ENCODE measurements at places on chromosomes 1 and 21. TPM values are rescaled to one million over a fixed set of nuclear protein-coding genes. Genes with fewer than 3 reads are reported as not detected.

PDC gene
- total RNA-seq = not detected

TCEA3 gene
- 1.3 TPM for total RNA-seq

MMEL1 gene
- total RNA-seq = 0.58 TPM

PHLDA3 gene
- 23.5 TPM for total RNA-seq

PGLYRP3 gene
- not detected for total RNA-seq

KRTAP11-1 gene
- not detected for total RNA-seq

SPRR1B gene
- not detected for total RNA-seq

- H3K27me3 ChIP-seq = no peaks in the 10 kb centered on the region
- peaks cover 15% of the 10 kb centered on the region for H3K4me1 ChIP-seq
- H3K4me3 ChIP-seq = no peak overlapping the region
- no peak overlapping the region for H3K27ac ChIP-seq
- no peaks in the 10 kb centered on the region for H3K36me3 ChIP-seq
Observed at GRCh38 chr1:107626073-107626796, 338.7 kb downstream of the VAV3 start.

DNA sequence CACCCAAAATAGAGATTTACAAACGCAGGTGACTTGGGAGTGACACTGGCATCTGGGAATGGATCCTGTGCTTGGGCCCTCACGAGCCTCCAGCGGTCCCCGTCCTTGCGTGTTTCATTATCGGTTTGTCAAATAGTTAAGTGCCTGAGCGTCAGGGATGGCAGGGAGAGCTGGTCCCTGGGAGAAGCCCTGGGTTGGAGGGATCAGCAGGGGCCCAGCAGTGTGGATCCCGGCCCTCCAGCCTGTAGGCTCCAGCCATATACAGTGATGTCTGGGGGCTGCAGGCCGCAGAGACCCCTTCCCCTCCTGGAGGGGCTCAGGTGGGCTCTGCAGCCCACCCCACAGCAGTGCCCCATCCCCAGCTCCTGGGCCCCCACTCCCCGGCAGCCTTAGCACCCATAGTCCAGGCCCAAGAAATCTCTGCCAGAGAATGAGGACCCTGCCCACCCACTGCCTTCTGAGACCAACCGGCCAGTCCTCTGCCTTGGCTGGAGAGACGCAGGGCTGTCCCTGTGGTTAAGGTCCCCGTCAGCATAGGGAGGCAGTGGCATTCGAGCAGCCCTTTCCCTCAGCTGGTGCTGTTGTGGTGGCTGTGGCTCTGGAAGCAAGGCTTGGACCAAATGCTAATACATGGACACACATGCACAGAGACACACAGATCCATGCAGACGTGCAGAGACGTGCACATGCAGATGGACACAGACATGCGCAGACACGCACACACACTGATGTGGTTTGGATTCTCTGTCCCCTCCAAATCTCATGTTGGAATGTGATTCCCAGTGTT, 2.4 kb upstream of the SLC19A1 start:
- no peaks in the 10 kb centered on the region for H3K36me3 ChIP-seq
- H3K4me1 ChIP-seq = peaks cover 16% of the 10 kb centered on the region
- no peaks in the 10 kb centered on the region for H3K27me3 ChIP-seq
- no peak overlapping the region for H3K27ac ChIP-seq
- no peak overlapping the region for H3K4me3 ChIP-seq

DNA sequence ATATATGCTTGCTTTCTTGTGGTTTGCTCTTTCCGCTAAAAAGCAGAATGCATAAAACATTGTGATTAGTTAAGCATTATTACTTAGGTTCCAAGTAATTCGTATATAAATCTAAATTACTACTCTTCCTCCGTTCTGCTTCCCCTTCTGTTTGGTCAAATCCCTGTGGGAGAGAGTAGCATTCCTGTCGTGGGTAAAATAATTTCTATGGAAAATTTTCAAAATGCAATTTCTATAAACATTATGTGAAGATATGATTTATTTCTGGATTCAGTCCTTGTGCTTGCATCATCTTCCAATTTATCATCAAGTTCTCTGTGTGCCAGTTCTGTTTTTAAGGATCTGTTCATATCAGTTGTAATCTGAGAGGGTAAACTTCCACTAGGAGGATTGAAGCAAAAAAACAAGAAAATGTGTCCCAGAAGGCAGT, 7.2 kb upstream of the WARS2 start:
- peaks cover 27% of the 10 kb centered on the region for H3K36me3 ChIP-seq
- no peaks in the 10 kb centered on the region for H3K27me3 ChIP-seq
- DNase-seq = no peak
- H3K4me3 ChIP-seq = no peak overlapping the region
- no peak overlapping the region for H3K27ac ChIP-seq
- peaks cover 9% of the 10 kb centered on the region for H3K4me1 ChIP-seq

DNA sequence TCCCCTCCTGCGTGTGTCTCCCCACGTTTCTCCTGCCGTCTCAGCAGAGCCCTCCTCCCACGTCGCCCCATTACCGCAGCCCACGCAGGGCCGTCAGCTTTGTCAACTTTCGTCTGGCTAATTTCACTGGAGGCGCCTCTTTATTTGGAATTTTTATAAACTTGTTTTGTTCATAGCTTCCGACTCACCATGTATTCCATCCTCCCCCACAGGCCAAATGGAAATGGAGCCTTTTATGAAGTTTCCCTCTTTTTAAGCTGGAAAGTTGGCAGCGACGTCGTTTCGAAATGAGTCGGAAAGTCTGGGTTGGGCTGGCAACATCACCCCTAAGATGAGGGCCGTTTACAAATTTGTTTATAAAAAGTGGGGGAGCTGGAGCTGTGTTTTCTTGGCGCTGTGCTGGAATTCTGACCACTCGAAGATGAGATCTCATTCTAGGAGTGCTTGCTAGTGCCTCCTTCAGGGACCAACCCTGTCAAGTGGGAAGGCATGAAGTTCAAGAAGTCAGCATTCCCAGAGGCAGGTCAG, 23.7 kb upstream of the SLC45A1 start:
- no peak overlapping the region for H3K4me3 ChIP-seq
- H3K4me1 ChIP-seq = no peaks in the 10 kb centered on the region
- no peak overlapping the region for H3K27ac ChIP-seq
- H3K27me3 ChIP-seq = no peaks in the 10 kb centered on the region
- no peaks in the 10 kb centered on the region for H3K36me3 ChIP-seq

DNA sequence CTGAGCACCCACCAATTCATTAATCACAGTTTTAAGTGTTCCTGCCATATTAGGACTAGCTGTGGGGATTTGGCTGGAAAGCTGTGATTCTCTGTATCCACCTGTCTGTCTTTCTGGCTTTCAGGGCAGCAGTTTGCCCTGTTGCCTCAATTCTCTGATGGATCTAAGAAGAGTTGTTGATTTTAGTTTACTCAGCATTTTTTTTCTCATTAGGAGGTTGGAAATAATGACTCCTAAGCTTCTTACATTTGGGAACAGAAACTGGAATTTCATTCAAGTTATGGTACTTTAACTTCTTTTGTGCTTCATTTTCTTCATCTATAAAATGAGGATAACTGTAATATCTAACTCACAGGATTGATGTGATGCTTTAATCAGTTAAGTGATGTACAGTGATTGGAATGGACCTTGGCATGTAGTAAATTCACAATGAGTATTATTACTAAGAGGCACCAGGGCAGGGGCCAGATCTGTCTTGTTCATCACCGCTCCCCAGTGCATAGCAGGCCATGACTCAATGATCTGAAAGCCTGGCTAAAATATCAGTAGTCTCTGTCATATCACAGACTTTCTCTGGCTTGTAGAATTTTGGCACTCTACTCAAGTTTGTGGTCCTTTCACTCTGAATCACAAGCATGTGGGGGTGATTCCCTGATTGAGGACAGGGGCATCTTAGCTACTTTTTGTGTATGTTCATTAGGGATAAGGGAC, 51.4 kb upstream of the GREM2 start:
- no peak overlapping the region for H3K4me3 ChIP-seq
- H3K27ac ChIP-seq = no peak overlapping the region
- no peaks in the 10 kb centered on the region for H3K4me1 ChIP-seq
- no peak for DNase-seq
- H3K36me3 ChIP-seq = no peaks in the 10 kb centered on the region

DNA sequence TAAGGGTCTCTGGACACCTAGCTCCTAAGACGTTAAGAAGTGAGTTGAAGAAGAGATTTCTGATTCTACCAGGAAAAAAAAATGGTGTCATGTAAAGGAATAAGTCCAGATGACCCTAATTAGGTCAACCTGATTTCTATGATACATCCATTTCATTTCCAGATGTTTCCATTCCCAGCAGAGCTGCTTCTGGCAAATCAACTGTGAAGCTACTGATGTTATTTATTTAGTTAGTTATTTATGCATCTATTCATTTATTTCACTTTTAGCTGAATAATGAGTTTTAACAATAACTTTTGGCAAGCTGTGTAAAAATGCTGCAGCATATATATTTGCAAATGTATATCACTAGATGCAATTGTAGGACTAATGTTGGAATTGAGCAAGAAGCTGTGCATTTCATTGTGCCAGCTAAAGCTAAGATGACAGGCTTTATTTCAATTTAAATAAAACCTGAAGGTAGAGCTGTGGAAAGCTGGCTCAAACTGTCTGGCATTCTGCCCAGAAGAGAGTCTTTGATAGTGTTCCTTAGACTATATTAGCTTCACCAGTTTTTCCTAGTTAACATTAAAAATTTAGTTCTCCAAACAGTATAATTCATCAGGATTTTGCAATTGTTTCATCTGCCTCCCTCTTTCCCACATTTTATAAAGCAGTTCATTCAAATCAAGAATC, 1164.4 kb upstream of the ADGRL4 start:
- no peak overlapping the region for H3K27ac ChIP-seq
- H3K36me3 ChIP-seq = no peaks in the 10 kb centered on the region

DNA sequence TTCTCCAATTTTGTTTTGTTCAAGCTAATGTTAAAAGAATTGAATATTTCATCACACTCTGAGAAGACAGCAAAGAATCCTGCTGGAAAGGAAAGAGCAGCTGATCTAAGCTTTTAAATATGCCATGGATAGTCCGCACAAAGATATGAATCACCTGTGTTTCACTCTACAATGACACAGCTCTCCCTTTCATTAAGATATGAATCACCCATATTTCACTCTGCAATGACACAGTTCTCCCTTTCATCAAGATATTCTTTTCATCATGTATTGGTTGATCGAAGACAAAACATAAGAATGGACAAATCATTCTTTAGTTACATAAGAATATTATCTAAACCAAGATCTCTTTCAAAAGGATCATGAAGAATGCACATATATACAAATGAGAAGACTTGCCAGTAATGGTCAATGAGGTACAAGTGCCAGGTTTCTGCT, 367.3 kb downstream of the SMYD3 start:
- H3K27me3 ChIP-seq = no peaks in the 10 kb centered on the region
- no peak overlapping the region for H3K4me3 ChIP-seq
- H3K36me3 ChIP-seq = no peaks in the 10 kb centered on the region
- DNase-seq = no peak
- H3K4me1 ChIP-seq = no peaks in the 10 kb centered on the region

- H3K4me1 ChIP-seq = no peaks in the 10 kb centered on the region
- H3K4me3 ChIP-seq = no peak overlapping the region
- H3K27ac ChIP-seq = no peak overlapping the region
- no peak for DNase-seq
Observed at GRCh38 chr1:188386161-188386560, 1557.4 kb downstream of the PLA2G4A start.

- peaks cover 5% of the 10 kb centered on the region for H3K27me3 ChIP-seq
- no peak overlapping the region for H3K27ac ChIP-seq
- H3K4me1 ChIP-seq = no peaks in the 10 kb centered on the region
- H3K36me3 ChIP-seq = no peaks in the 10 kb centered on the region
- DNase-seq = no peak
- no peak overlapping the region for H3K4me3 ChIP-seq
Observed at GRCh38 chr1:67921725-67922489, 88.6 kb upstream of the GNG12 start.

- peak overlapping the region; percentile 74 for H3K4me3 ChIP-seq
- peak overlapping the region; percentile 97 for H3K27ac ChIP-seq
- H3K4me1 ChIP-seq = peaks cover 33% of the 10 kb centered on the region
- H3K36me3 ChIP-seq = peaks cover 1% of the 10 kb centered on the region
Observed at GRCh38 chr1:93042187-93043056, 36.7 kb upstream of the MTF2 start.

DNA sequence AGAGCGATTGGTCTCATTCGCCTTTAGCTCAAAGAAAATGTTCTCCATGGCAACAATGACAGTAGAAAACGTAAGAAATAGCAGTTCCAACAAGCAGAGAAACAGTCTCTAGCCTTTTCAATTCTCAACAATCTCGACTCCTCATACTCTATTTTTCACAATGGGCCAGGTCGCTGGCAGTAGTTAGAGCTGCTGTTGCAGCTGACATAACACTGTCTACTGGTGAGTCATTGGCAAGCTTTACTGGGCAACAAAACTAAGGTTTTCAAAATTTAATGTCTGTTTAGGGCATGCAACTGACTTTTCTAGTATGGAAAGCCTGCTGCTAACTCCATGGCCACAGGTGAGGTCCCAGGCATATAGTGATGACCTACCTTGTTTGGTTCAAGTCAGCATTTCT, 221.1 kb upstream of the KAZN start:
- H3K4me1 ChIP-seq = no peaks in the 10 kb centered on the region
- no peaks in the 10 kb centered on the region for H3K36me3 ChIP-seq
- no peaks in the 10 kb centered on the region for H3K27me3 ChIP-seq
- DNase-seq = no peak
- H3K4me3 ChIP-seq = no peak overlapping the region

- no peak overlapping the region for H3K4me3 ChIP-seq
- H3K27me3 ChIP-seq = peaks cover 5% of the 10 kb centered on the region
- H3K36me3 ChIP-seq = no peaks in the 10 kb centered on the region
- no peaks in the 10 kb centered on the region for H3K4me1 ChIP-seq
- no peak overlapping the region for H3K27ac ChIP-seq
- no peak for DNase-seq
Observed at GRCh38 chr1:47635111-47635510, 197.3 kb downstream of the FOXD2 start.

DNA sequence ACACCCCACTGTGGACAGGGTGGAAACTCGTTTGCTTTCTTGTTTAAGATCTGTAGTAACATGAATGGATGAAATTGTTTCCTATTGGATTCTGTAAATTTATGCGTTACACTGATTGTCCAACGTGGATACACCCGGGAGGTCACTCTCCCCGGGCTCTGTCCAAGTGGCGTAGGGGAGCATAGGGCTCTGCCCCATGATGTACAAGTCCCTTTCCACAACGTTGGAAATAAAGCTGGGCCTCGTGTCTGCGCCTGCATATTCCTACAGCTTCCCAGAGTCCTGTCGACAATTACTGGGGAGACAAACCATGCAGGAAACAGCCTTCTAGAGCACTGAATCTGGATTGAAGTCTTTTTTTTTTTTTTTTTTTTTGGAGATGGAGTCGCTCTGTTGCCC, 1.4 kb downstream of the RCC1 start:
- H3K27ac ChIP-seq = peak overlapping the region; percentile 99
- peaks cover 59% of the 10 kb centered on the region for H3K36me3 ChIP-seq
- DNase-seq = no peak
- peak overlapping the region; percentile 98 for H3K4me3 ChIP-seq
- peaks cover 44% of the 10 kb centered on the region for H3K4me1 ChIP-seq
- H3K27me3 ChIP-seq = peaks cover 2% of the 10 kb centered on the region

DNA sequence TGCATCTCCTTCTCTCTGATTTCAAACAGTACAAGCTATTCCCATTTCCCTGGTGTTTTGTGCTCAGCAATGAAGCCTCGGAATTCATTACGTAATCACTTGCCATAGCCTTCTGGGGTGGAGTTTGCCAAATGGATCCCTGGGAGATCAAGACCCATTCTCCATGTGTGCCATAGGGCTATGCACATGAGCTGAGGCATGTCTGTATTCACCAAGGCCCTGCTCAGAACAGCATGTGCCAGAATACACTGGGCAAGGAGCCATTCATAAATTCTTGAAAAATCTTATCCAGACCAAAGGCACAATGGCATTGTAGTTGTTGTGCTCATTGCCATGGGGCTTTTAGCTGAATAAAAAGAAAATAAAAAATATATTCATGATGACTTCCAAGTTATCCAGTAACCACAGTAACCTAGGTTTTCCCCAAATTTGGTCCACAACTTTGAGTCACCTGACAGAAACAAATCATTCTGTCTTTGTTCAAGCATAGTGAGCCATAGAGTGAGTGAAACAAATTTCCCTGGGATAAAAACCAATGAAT, 53.0 kb downstream of the CRB1 start:
- no peak for DNase-seq
- H3K4me1 ChIP-seq = no peaks in the 10 kb centered on the region
- no peaks in the 10 kb centered on the region for H3K27me3 ChIP-seq
- H3K36me3 ChIP-seq = no peaks in the 10 kb centered on the region
